ENCODE measurements at places on chromosomes 7 and 10.
A peak's percentile ranks its signal among the peaks of the same experiment; 100 is the strongest.

DNA sequence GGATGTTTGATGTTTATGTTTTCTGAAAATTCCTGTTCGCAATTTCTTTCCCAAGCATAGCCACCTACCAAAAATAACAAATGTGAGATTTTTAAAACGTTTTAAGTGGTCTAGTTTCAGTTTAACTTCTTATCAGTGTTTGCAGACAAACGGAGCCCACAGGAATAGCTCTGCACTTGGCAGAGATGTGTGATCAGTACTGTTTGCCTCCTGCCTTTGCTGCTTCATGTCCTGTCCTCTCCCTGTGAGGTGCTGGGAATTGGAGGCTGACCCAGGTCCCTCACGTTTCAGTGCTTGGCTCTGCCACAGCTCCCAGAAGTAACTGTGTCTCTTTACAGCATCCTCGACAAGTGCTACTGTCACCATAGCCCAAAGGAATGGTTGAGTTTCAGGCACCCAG is 1.2 kb downstream of the UCN3 start:
- no peak for DNase-seq

DNA sequence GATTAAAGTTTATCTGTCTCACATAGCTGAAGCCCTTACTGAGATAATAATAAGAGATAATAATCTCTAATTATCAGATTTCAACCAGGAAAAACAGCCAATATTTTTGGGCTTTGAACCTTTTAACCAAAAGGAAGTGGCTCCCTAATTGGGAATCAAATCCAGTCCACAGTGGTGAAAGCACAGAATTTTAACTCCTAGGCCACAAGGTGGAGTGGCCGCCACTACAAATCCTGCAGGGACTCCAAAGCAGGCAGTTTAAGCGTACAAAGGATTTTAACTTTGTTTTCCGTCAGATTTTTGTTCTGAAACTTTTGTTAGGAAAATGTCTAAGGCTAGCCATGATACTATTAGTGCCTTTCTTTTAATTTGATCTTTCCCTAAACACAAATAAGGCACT is 99.6 kb upstream of the CCNY start:
- DNase-seq, result no peak

GRCh38 chr10:12448729-12449391 is 99.5 kb downstream of the CAMK1D start:
- DNase-seq, result no peak

DNA sequence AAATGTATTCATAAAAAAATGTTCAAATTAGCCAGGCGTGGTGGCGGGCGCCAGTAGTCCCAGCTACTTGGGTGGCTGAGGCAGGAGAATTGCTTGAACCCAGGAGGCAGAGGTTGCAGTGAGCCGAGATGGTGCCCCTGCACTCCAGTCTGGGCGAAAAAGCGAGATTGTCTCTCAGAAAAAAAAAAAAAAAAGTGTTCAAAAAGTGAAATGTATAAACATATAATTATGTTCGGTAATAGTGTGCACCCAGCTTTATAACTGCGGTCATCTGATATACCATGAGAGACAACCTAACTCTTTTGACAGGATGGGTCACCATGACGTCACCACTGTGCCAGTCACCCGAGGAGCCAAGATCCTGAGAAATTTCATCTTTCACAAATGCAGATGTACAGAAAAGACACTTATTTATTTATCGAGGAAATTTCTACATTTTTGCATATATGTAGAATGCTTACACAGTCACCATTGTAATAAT is 594 bp upstream of the RP9 start:
- DNase-seq, result no peak

DNA sequence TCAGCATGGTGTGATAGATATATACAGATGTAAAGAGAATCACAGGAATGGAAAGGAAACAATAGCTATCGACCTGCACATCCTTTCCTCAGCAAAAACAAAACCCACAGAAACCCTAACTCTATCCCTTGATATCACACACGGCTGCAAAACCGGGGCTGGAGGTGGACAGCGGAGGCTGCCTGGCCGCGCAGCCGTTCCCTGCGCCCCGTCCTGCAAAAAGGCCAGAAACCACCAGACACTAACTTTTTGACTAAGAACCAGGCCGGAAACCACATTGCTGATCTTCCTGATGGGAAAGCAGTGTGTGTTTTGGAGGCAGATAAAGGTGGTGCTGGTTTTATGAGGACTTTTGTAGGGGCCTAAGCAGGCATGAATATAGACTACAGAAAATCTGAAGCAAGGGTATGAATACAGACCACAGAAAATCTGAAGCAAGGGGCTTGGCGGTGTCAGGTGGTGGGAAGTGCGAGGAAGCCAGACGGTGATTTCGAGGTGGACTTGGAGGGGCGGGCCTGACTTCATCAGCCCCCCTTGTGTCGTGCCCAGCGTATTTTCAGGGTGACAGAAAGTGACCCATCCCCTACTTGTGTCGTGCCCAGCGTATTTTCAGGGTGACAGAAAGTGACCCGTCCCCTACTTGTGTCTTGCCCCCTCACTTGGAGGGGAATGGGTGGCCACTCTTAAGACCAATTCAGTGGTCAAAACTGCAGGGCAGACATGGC is 123.3 kb downstream of the WDR37 start:
- no peak for DNase-seq

DNA sequence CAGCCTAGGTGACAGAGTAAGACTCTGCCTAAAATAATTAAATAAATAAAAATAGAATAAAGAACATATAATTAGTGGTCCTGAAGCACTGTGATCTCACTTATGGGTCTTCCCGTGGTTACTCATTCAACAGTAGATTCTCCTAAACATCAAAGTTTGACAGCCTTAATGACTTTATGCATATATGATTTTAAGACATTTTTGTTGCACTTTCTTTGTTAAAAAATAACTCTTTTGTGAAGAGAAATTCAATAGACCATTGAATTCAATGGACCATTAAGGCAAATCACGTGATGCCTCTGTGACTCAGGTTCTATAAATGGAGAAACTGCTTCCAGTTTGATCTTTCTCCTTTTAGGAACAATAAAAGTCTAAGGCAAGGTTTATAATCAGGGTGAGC is 59.6 kb downstream of the ATOH7 start:
- DNase-seq, result no peak

DNA sequence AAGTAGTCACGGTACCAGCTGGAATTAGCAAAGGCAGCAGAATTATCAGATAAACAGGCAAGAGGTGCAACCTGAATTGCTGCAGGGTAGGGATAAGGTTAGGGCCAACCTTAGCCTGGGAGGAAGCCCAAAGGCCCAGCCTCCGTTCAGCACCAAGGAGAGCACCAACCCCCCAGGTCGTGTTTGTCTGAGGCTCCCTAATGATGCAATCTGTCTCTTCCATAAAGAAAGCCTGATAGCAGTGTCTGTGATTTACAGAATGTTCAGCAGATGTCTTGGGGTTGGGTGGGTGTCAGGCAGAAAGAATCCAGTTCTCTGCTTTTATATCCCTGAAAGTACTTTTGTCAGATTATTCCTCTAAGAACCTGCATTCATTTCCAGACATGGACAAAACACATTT is 328.4 kb upstream of the AOAH start:
- no peak for DNase-seq

DNA sequence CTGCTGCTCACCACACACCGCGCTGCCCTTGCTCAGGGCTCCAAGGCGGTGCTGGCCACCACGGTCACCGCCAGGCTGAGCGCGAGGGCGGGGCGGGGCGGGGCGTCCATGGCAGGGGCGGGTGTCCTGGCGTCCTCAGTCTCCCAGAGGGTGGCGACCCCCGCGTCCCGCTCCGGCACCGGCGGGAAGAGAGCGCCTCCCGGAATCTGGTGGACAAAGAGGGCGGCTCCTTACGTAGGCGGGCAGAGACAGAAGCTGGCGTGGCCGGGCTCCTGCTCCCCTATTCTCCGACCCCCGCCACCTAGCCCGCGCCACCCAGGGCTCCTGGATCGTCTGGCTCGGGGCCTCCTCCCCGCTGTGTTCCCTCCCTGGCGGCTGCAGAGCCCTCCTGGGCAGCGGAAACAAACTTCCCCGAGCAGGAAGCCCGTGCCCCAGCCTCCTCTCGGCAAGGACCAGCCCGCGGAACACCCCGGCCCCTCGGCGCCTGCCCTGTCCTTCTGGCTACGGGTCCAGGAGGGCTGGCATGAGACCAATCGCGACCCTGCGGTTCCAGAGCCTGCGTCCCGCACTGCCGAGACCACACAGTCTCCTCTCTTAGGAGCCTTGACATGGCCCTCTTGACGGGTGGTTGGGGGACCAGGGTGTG is 133.8 kb upstream of the ZNF92 start:
- no peak for DNase-seq

GRCh38 chr10:97701438-97702069 is 12.0 kb upstream of the MARVELD1 start:
- peak; percentile 76 for DNase-seq

DNA sequence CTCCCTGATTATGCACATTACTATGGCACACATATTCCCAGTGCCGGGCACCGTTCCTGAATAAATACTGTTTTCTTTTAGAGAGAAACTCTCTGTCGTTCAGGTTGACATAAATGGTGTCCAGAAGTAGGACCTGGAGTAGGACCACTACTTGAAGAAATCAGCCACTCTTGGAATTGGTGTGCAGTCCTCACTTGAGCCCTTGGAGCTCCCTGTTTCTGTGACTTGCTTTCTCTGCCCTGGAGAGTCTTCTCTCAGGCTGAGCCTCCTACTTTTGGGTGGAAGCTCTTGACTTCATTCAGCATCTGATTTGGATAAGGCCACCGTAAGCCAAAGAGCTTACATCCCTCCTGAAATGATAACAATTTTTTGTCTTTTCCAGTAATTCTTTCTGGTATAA is 29.7 kb upstream of the ANTXRL start:
- no peak for DNase-seq

DNA sequence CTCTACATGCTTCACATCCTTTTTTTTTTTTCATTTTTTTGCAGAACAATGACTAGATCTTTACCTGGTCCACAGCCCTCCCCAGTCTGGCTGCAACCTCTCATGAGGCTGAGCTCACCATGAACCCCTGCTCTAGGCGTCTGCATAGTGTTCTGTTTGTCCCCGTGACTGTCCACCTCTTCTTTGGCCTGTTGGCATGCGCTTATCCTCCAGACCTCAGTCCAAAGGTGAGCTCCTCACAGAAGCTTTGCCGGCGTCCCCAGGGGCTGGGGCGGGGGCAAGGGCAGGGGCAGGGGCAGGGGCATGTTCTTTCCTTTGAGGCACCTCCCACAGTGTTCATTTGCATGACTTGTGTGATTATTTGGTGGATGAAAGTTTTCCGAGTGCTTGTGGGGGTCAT is 218.4 kb upstream of the ZNF32 start:
- no peak for DNase-seq

DNA sequence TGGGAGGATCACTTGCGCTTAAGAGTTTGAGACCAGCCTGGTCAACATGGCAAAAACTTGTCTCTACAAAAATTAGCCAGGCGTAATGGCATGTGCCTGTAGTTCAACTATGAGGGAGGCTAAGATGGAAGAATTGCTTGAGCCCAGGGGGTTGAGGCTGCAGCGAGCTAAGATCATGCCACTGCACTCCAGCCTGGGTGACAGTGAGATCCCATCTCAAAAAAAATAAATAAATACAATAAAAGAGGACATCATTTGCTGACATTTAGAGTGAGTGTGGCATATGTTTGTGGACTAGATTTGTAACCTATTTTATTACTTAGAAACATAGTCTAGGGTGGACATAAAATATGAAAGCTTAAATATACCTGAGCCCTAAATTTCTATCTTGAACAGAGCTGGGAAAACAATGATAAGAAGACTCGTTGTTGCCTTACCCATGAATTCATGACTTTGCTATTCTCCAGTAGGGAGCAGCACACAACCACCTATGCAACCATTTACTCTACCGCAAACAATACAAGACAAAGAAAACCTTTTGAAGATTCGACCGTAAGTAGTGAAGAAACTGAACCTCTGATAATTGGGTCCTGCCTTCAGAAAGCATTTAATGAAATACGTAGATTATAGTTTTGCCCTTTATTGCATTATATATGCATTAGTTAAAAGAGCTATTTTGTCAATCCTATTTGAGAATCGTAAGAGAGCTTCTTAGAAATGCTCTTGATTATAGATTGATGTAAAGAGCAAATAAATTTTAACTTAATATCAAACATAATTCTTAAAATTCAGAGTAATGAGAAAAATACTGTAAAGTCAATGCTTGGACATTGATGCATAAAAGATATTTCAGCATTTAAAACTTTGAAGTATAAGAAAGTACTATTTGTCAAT is 83.5 kb downstream of the GNAT3 start:
- no peak for DNase-seq

- DNase-seq, result no peak
Observed at GRCh38 chr7:94313926-94314325, 80.8 kb upstream of the COL1A2 start.

- DNase-seq, result no peak
Observed at GRCh38 chr7:112723416-112723815, 66.8 kb downstream of the TMEM168 start.

DNA sequence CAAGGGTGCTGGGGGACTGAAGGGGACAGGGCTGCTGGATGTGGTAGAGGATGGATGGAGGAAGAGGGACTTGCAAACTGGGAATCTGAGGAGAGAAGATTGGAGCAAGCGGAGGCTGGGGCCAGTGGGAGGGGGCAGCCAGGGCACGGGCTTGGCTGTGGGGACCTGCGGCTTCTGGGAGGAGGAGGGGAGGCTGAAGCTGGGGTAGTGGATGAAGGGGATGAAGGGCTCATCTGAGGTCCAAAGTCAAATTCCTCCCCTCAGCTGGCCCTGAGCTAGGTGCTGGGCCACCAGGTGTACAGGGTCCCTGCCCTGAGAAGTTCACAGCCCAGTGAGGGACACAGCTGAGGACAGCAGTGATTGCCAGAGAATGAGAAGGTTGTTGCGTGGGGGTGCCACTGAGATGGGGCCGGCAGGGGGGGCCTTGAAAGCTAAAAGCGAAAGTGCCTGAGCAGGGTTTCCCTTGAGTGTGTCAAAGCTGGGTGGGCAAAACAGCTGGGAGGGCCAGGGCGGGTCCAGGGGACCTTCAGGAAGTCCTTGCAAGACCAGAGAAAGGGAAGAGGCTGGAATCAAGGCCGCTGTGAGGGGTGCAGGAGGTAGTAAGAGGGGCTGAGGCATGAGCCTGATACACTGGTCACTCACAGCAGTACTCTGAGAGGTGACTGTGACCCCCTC is 75.2 kb downstream of the MYL10 start:
- no peak for DNase-seq
